SJCRH30 (cell line): ENCODE measurements at places on chromosomes 2 and 18.

DNA sequence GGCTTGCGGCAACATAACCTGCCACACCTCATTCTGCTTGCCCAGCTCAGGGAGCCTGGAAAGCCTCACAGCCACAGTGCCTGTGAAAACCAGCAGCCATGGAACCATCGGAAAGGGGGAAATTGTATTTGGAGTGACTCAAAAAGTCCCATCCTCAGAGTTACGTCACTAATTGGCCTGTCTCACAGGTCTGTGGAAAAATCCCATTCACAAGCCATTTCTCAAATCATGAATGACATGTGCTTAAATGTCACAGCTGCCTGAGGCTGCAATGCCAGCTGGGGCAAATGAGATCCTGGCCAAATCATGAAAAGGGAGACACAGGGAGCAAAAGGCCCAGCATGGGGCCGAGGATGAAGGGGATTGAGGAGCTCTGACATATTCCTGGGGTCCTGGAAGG, 486.9 kb upstream of the RAB6C start:
- DNase-seq: no peak

DNA sequence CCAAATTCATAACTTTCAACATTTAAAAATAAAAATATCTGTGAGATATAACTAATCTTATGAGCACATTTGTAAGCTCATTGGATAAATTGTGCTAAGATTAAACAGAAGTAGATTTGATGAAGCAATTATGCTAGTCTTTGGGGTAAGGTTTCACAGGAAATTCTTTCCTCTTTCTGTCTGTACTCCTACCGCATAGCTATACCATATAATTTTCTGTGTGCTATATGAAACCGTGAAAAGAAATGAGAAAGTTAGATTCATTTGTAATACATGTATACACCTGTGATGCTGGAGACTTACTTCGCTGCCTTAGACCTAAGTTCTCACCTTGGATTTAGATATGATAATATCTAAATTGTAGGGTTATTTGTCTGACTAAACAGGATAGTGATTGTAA, 184.7 kb downstream of the PPP1R1C start:
- DNase-seq: no peak

GRCh38 chr18:56286775-56287325, 351.5 kb downstream of the TXNL1 start:
- no peak for DNase-seq

DNA sequence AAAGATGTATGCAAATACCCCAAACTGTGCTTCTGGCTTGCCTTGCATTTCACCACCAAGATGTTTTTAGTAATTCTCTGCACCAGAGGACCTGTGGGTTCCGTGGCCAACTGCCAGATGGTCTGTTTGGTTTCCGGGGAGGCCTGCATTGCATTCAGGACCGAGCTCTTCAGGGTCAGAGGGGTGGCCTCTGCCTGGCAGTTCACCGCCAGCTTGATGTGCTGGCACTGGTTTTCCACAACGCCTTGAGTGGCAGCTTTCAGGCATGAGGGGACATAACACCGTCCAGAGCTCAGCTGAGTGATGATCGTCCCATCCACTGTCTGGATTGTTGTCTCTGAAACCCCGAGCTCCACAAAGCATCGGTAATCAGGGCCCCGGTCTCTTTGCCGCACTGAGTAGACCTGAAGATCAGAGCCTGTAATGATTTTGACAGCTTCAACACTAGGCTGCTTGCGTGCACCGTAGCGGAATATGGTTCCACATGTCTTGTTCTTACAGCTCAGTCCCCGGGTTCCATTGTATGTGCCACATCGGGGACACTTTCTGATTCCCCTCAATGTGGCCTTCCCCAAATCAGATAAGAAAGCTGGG, 9.4 kb downstream of the C2orf42 start:
- DNase-seq: no peak

GRCh38 chr2:169072163-169072925, 3.0 kb downstream of the DHRS9 start:
- no peak for DNase-seq

DNA sequence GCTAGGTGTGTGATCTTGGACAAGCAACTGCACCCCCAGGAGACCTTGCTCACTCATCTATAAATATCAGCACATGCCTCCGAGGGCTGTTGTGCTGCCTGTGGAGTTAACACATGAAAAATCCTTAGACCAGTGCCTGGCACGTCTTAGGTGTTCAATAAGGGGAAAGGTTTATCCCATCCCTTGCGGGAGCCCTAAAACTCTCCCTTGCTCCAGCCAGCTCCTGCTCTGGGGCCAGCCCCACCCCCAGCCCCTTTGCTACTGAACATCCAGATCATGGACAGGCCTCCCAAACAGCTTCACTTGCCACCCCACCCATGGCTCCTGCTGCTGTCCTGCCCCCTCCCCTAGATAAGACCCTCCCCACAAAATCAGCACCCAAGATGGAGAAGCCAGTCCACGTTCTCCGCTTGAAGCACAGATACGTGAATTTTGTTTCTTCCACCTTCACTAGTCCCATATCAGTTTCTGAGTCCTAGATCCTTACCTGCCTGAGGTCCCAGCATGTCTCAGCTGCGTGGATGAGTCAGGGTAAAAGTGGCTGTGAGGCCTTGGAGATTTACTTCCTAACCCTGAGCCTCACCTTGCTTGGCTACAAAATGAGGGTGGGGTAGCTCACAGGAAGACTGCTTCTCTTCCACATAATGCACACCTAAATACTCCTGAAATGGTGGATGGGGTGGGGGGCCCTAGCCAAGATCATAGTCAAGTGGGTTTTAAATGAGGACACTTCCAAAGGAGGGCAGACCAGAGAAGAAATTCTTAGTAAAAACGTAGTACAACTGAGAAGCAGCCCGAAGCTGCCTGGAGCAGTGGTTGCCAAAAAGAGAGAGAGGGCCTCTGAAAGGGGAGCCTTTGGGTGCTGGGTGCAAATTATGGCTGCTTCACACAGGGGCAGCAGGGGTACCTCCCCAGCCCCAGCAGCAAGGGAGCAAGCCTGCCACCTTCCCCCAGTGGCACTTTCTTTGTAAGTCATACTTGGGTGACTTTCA, 40.4 kb downstream of the C1QL2 start:
- no peak for DNase-seq

DNA sequence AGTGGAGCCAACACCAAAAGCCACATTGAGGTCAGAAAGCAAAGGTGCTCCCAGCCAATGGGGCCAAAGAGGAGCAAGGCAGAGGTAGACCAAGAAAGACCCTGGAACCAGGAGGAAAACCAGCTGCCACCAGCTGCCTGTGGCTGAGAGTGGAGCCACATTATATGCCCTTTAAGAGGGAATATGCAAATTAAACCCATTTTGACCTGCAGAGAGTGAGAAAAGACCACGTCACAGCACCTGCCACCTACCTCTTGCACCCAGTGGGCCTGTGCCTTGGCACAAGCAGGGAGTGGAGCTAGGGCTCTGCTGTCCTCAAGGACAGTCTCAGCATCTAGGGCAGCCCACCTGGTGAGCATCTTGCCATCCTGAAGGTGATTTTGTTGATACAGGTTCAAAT, 161.3 kb downstream of the MTCL1 start:
- no peak for DNase-seq

GRCh38 chr2:28495551-28496250, at the start of gene PLB1:
PLB1 (plus strand) TSS chr2:28496060; CDS start chr2:28496115, 55 bp downstream.
- DNase-seq: no peak

DNA sequence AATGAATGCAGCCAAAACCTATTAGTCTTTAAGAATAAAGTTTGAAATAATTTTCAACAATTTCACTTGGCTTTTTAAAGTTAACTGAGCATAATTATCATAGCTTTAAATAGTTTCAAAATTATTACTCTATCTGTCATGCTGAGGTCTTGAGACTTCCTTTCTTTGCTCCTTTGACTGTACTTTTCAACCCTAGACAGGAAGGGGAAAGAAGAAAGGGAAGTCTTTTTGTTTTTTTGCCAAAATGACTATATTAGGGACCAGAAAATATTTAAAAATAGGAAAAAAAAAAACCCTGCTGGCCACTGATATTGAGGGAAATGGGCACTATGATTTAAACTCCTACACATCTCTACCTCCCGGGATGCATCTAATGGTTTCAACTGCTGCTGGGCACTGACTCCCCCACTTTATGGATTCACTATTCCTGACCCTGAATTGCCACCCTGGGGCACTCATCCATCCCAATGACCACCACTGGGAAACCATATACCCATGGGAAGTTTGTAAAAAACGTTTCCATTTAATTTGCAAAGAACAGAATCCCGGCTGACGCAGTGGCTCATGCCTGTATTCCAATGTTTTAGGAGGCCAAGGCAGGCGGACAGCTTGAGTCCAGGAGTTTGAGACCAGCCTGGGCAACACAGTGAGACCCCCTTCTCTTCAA, 50.5 kb downstream of the GAREM1 start:
- DNase-seq: no peak

- peak; percentile 10 for DNase-seq
These were observed 58.9 kb upstream of the THUMPD2 start for GRCh38 chr2:39837856-39838453.

DNA sequence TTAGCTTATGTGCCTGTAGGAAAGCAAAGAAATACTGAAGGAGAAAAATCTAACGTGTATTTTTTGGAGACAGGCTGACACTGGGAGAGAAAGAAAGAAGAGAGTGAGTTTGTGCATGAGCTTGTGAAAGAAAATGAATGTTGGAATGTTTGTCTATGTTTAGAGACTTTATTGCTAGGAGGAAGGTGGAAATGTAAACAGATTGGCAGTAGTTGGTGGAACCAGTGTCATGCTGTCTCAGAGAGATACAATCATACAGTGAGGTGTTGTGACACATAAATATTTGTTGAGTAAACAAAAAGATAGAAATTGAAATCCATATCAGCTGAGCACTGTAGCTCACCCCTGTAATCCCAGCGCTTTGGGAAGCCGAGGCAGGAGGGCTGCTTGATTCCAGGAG, 222.2 kb upstream of the MEIS1 start:
- no peak for DNase-seq

- DNase-seq: no peak
These were observed 47.5 kb upstream of the TWSG1 start for GRCh38 chr18:9287036-9287435.

GRCh38 chr2:180472133-180472532, 465.0 kb upstream of the CWC22 start:
- DNase-seq: no peak

DNA sequence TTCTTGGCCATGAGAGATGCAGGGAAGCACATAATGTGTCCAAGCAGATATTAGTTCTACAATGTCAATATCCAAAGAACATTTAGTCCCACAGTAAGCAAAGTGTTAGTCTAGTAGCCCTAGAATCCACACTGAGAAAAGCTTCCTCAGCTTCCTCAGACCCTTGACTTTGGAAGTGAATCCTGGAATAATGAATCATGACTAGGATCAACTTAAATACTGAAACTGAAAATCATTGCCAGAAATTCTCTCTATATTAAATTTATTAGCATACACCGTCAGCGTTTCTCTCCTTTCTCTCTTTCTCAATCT, 356.9 kb upstream of the ACVR2A start:
- DNase-seq: no peak

DNA sequence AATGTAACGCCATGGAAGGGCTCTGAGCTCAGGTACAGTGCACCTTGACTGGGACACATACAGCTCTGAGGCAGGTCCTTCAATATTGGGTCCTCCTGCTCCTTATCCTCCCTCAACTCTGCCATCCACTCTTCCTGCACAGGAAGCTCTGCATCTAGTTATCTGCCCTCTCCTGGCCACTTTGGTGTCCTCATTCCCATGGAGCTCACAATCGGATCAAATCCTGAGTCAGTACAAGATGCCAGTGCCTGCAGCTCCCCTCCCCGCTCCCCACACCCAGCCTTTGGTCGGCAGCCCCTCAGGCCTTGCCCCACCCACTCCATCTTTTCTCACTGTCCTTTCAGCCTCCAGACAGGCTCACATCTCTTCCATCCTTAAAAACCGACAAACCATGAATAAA, 58.0 kb downstream of the LRRFIP1 start:
- peak; percentile 45 for DNase-seq

DNA sequence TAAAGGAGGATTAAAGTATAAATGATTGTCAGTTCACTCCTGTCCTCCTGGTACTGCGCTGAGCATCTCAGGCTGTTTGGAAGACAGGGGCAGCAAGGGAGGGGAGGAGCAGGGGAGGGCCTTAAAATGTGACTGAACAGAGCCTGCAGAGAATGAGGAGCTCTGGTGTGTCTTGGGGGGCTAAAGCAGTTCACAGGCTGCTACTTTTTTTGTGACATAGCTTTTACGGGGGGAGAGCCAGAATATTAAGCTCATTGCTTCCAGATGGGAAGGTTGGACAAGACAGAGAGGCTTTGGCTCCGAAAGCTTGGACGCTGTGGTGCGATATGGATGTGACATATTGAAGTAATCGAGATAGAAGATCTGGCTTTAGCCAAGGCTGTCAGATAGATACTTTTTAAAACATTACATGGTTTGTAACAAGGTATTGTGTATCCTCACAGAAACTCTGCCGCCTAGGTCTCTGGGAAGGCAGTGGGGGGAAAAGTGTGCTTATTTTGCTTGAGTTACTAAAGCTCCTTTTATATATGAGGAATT, 40.5 kb downstream of the RDH14 start:
- no peak for DNase-seq

GRCh38 chr2:152405206-152406118, 70.5 kb downstream of the FMNL2 start:
- no peak for DNase-seq

- DNase-seq: no peak
These were observed 356.0 kb downstream of the PTPRM start for GRCh38 chr18:7923105-7923504.

DNA sequence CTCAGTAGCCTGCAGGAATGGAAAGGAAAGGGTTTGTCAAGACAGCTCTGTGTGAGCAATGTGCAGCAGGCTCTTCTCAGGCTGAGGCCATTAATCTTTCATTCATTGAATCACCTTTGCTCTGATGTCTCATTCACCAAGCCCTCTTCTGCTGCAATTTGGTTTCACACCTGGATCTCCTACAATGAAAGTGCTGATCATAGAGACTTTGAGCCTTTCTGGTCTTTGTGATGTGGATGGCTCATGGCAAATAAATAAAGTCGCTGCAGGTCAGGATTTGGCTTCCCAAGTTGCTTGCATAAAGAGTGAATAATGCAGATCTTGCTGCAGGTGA, 95.8 kb upstream of the SPRED2 start:
- DNase-seq: no peak

GRCh38 chr2:30527859-30528258, 80.8 kb downstream of the LCLAT1 start:
- DNase-seq: no peak

GRCh38 chr2:151200277-151200676, 61.4 kb downstream of the RBM43 start:
- DNase-seq: no peak

- DNase-seq: no peak
These were observed 93.5 kb downstream of the UBE2E3 start for GRCh38 chr2:181073896-181074295.

- DNase-seq: no peak
These were observed 460.4 kb downstream of the STK39 start for GRCh38 chr2:167787021-167787420.

- DNase-seq: no peak
These were observed 39.7 kb downstream of the LTBP1 start for GRCh38 chr2:32986480-32986879.

DNA sequence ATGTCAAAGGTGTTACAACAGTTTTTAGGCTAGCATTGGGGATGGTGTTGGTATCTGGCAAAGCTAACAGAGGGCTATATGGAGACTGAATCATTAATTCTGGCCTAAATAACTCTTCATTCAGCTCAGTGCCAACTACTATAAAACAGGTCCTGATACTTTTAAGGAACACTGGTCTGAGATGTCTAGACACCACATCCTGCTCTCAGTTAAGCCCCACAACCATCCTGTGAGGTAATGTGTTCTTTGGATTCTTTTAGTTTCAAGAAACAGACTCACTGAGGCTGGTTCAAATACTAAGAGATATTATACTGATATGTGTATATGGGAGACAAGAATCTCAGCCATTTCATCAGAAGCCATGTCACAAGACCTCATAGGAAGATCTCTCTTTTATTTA, 14.2 kb upstream of the HK2 start:
- no peak for DNase-seq

- DNase-seq: no peak
These were observed 68.0 kb upstream of the RAB6C start for GRCh38 chr2:129911363-129912065.
